ENCODE measurements at places on chromosomes 4 and X. TPM values are rescaled to one million over a fixed set of nuclear protein-coding genes. Genes with fewer than 3 reads are reported as not detected.

GRCh38 chr4:183445097-183445428 is 627 bp downstream of the CDKN2AIP start:
- H3K27me3 ChIP-seq = no peaks in the 10 kb centered on the region
- peak overlapping the region; percentile 80 for H3K4me3 ChIP-seq
- peak overlapping the region; percentile 99 for H3K27ac ChIP-seq
- DNase-seq = no peak
- peaks cover 30% of the 10 kb centered on the region for H3K4me1 ChIP-seq
- H3K36me3 ChIP-seq = peaks cover 8% of the 10 kb centered on the region

GRCh38 chr4:117010671-117011070 is 74.7 kb downstream of the TRAM1L1 start:
- no peak overlapping the region for H3K4me3 ChIP-seq
- no peak for DNase-seq
- no peaks in the 10 kb centered on the region for H3K4me1 ChIP-seq
- no peak overlapping the region for H3K27ac ChIP-seq

GATA1 gene
- total RNA-seq = not detected

GRCh38 chrX:47840111-47840510 is 3.4 kb downstream of the ZNF81 start:
- no peak overlapping the region for H3K4me3 ChIP-seq
- no peak for DNase-seq
- H3K4me1 ChIP-seq = no peaks in the 10 kb centered on the region
- H3K27ac ChIP-seq = no peak overlapping the region
- no peaks in the 10 kb centered on the region for H3K27me3 ChIP-seq

- DNase-seq = no peak
- H3K27me3 ChIP-seq = no peaks in the 10 kb centered on the region
- H3K36me3 ChIP-seq = no peaks in the 10 kb centered on the region
- H3K27ac ChIP-seq = no peak overlapping the region
- H3K4me1 ChIP-seq = peaks cover 6% of the 10 kb centered on the region
Observed at GRCh38 chrX:123081776-123082175, 102.3 kb upstream of the GRIA3 start.

GRCh38 chr4:176270669-176271068 is 1.6 kb upstream of the ASB5 start:
- H3K27me3 ChIP-seq = no peaks in the 10 kb centered on the region
- DNase-seq = peak; percentile 65
- no peak overlapping the region for H3K27ac ChIP-seq

Measured in hepatocyte (in vitro differentiated cells).